ENCODE measurements at places on chromosomes 1 and 21.

GRCh38 chr1:206812471-206812870 is 40.2 kb upstream of the IL10 start:
- no peak for DNase-seq

DNA sequence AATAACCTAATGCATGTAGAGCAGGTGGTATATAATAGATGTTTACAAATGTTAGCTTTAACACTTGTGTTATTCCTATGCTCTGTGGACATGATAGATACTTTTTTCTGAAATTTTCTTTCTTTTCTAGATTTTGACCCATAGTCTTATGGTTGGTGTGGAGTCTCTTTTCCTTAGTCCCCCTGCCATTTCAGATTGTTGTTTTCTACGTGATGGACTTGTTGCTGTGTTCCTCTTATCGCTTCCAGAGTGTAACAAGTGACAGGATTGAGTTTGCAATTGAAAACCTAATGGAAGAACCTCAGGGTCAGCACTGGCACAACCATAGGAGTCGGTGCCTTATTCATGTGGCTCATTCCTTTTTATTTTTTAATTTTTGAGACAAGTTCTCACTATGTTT is 136.4 kb downstream of the HHAT start:
- DNase-seq: no peak

DNA sequence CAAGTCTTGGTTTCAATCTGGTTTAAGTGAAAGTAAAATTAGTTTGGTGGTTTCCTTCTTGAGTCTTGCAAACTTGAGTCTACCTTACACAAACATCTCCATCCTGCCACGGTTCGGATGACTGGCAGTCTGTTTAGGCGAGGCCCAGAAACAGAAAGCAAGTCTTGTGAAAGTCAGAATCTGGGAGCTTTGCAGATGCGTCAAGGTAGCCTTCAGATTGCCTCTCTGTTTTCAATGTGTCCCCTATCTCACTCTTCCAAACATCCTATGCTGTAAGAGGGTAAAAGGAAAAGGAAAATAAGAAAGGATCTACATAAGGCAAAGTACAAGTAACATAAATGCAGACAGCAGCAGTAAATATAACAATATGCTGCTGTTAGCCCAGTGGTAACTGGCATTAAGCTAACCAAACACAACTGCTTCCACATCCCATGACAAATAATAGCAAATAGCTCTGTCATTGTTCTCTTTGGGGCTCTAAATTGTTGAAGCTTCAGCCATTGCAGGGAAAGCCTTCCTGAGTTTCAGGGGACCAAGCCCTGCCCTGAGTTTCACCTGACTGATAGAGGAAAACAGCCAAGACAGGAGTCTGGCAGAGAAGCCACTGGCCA is 26.2 kb upstream of the C1orf105 start:
- peak; percentile 24 for DNase-seq

DNA sequence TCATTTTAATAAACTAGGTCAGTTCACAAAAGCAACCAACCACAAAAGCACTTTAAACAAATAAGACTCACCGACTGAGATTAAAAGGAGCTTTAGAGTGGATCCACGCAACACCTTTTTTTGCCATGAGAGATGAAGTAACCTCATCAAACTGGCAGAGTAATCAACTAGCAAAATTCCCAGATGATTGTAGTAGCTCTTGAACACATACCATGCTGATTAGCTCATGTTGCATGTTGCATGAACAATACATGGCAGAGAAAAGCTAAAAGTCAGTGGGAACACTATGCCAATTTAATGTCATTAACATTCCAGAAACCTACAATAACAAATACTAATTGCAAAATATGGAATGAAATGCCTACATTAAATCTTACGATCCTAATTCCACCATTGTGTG is 4.1 kb downstream of the WARS2 start:
- DNase-seq: no peak

DNA sequence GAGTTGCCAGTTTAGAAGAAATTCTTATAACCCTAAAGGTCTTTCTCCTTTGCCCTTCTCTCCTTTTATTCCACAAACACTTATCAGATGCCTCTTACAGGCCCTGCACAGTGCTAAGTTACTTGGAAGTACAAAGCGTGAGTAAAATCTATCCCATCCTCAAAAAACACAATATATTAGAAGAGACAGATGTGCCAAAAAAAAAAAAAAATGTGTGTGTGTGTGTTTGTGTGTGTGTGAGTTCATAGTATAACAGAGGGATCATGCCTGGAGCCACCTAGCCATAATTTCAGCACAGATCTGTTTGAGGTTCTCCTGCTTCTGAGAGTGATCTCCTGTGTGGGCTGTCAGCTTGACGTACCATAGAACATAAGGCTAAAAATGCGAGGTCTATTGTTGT is 5.0 kb downstream of the FAM20B start:
- no peak for DNase-seq
